ENCODE measurements at places on chromosomes 16 and 17.
A peak's percentile ranks its signal among the peaks of the same experiment; 100 is the strongest.

GRCh38 chr16:67177743-67178699, 5.7 kb downstream of the MATCAP1 start:
- peak; percentile 47 for DNase-seq

GRCh38 chr16:3785413-3785812, 68.1 kb upstream of the TRAP1 start:
- no peak for DNase-seq

- DNase-seq: peak; percentile 82
These were observed 133.6 kb downstream of the SNX11 start for GRCh38 chr17:48241131-48241591.

DNA sequence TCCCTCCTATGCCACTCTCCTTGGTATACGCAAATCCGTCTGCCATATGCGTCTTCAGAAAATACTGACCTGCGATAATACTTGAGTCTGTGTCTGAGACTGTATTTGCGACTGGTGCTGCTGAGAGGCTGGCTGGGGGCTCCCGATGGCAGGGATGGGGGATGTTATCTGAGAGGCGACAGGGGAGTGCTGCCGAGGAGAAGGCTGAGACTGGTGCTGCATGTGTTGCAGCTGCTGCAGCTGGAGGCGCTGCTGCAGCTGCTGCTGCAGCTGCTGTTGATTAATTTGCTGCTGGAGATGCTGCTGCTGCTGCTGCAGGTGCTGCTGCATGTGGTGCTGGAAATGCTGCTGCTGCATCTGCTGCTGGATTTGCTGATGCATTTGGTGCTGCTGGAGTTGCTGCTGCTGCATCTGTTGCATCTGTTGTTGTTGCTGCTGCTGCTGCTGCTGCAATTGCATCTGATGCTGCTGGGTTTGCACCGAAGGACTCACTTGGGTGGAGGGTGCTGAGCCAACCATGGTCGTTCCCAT, 107.7 kb downstream of the TOX3 start:
- DNase-seq: no peak

DNA sequence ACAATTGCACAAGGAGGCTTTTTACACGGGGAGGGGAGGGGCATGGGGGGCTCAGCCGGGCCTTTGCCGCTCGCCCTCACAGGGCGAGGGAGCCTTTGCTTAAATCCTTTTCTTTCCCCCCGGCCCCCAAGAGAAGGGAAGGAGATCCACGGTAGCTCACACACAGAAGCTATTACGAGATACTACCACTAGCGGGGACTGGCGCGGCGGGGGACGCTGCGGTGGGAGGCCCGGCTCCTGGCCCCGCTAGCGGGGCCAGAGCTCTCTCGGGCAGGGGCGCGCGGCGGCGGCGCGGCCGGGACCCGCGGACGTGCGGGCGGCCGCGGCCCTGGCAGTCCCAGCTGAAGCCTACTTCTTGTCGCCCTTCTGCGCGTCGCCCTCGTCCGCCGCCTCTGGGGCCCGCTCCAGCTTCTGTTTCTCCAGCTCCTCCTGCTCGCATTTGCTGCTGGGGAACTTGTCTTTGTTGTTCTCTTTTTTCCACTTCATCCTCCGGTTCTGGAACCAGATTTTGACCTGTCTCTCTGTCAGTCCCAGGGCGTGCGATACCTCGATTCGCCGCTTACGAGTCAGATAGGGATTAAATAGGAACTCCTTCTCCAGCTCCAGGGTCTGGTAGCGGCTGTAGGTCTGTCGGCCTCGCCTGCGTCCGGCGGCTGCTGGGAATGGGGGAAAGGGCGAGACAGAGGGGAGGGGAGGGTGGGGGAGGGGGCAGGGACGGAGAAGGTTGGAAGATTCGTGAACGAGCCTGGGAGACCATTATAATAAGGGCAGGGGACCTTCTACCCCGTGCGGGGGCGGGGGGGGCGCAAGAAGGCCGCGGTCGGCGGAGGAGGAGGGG, 2.0 kb downstream of the HOXB8 start:
- DNase-seq: peak; percentile 71

- peak; percentile 77 for DNase-seq
These were observed 20.9 kb downstream of the FAM20A start for GRCh38 chr17:68580236-68580770.
